ENCODE measurements at places on chromosomes 16 and 17.

DNA sequence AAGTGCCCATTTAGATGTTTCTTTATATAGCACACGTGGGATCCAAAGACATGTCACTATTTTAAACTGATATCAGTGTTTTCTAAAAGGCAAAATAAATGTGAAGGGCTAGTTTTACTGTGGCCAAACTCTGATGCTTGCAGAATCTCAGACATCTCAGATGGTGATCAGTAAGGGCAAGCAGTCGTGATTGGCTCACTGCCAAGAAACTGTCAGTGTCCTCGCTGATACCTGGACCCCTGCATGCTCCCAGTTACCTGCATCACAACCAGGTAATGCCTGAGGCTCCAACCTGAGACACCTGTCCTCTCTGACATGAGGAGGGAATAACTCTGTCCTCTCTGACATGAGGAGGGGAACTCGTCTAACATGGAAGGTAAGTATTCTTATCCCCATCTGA is 114.0 kb downstream of the SPECC1 start:
- no peak for DNase-seq

DNA sequence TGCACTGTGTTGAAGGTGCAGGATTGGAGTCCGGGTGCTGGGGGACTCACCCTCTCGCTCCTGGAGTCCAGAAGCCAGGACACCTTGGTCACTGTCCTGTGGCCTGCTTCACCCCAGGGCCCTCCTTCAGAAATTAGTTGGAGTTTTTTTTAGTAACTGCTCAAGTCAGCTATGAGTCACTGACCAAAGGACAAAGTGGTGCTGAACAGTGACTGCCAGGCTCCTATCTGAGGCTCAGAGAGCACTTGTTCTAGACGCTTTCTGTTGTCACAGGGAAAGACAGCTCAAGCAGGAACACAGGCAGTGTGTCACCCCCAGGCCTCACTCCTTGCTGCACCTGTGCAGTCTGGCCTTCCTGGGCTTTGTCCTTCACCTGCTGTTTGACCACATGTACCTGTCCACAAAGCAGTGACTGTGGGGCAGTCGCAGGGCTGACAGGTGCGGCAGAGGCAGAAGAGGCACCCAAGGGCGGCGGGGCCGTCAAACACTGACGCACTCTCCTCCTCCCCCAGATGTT is 4.1 kb upstream of the FAAP100 start:
- DNase-seq: no peak

- DNase-seq: no peak
These were observed 12.8 kb upstream of the DBNDD1 start for GRCh38 chr16:90031931-90032673.

DNA sequence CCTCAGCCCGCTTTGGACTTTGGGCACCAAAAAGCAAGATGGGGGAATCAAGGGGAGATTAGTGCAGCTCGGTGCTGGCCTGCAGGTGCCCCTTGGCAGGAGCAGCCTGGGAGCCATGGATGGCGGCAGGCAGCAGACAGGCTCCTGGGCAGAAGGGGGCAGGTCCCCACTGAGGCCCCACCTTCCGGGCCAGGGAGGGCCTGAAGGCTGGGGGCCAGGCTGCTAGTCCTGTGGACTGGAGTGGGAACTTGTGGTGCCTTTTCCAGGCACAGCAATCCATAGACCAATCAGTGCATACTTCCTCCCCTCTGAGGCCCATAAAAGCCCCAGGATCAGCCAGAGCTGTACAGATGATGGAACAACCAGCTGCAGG is 64.0 kb downstream of the USP32 start:
- DNase-seq: no peak

DNA sequence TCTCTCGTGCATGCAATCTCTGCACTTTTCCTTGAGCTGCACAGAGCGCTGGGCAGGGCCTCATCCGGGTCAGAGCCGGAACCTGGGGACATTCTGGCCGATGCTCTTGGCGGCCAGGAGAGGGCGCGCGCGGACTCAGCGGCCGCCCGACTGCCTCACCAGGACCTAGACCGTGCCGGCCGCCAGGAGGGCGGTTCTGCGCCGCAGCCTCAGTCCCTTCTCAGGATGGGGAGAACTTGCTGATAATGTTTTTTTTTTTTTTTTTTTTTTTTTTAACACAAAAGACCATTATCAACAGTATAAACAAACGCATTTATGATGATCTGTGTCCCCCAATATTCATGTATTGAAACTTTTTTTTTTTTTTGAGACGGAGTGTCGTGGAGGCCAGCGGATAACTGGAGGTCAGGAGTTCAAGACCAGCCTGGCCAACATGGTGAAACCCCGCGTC is 8.1 kb upstream of the FLYWCH2 start:
- DNase-seq: peak; percentile 80

GRCh38 chr16:21666772-21667171 is 3.0 kb downstream of the OTOA start:
- DNase-seq: no peak

- DNase-seq: peak; percentile 87
These were observed 17.1 kb downstream of the TBX2 start for GRCh38 chr17:61416540-61417363.

Data from GM13977 (cell line).